ENCODE measurements at places on chromosomes 6 and 20. TPM values are rescaled to one million over a fixed set of nuclear protein-coding genes. Genes with fewer than 3 reads are reported as not detected.
A peak's percentile ranks its signal among the peaks of the same experiment; 100 is the strongest.

DNA sequence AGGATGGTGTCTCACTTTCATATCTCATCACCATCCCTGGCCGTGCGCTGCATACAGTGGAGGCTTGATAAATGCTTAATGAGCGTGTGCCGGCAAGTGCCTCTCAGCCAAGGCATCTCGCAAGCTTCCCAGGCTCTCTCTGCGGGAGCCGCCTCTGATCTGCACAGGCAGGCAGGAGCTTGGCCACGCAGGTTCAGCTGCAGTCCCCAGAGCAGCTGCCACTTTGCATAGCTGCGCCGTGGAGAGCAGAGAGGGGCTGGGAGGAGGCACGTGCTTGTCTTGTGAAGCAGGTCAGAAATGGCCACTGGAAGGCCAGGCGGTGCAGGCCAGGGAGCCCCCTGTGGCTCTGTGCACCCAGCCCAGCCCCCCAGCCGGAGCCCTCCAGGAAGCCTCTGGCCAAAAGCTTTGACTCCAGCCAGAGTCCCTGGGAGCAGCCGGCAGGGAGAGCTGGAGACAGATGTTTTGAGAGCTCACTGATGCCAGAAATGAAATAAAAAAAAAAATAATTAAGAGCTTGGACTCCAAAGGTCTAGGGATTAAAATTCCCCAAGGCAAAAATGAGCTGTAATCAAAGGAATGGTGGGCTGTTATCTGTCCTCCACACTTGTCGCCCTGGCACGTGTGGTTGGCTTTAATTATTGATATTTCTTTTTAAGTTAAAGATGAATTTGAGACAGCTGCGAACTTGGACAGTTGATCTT lies 377.0 kb downstream of the CDH4 start:
- DNase-seq: no peak

- DNase-seq: no peak
These were observed 3.4 kb downstream of the PTPRT start for GRCh38 chr20:43186312-43186711.

DNA sequence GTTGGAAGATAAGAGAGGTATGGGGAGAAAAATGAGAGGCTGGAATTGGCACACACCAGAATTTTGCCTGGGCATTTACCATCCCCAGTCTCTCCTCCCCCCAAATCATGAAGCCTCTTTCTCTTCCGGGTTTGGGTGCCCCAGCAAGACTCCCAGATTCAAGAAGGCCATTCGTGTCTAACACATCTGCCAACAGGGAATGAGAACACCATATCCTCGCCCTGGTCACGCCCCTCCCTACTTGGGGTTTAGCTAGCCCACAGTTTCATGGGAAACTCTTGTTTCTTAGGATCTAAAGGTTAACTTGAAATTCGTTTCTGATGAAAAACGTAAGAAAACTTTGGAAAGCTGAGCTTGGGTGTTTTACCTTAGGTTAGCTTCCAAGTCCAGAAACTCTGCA lies 105.5 kb upstream of the TMEM170B start:
- no peak for DNase-seq

DNA sequence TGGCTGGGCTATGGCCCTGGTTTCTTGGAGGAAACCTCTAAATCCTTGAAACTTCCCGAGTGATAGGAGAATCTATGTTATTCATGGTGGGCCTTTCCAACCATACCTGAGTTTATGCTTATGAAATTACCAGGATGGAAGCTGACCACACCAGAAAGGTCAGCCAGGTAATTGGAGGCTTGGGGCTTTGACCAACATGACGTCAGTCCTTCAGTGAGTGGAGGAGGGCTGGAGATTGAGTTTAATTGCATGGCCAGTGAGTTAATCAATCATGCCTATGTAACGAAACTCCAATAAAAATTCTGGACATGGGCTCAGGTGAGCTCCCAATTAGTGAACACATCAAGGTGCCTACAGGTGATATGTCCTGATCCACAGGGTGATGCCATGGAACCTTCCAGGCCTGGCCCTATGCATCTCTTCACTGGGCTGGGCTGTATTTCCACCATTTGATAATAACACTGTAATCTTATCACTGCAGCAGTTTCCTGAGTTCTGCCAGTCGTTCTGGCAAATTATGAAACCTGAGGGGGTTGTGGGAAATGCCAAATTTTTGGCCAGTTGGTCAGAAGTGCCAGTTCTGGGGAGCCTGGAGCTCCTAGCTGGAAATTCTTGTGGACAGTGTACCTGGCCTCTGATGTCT lies 106.5 kb downstream of the CDH26 start:
- peak; percentile 2 for DNase-seq

GRCh38 chr6:129029778-129030177 lies 146.8 kb downstream of the LAMA2 start:
- DNase-seq: no peak

Gene RIMS4
- 16.3 TPM for total RNA-seq

Gene RNF39
- 0.26 TPM for total RNA-seq

- no peak for DNase-seq
These were observed 96.6 kb downstream of the EPB41L2 start for GRCh38 chr6:130966344-130966980.

Gene NFKBIE
- total RNA-seq: 12.1 TPM

Gene AGPAT4
- total RNA-seq: 19.5 TPM

DNA sequence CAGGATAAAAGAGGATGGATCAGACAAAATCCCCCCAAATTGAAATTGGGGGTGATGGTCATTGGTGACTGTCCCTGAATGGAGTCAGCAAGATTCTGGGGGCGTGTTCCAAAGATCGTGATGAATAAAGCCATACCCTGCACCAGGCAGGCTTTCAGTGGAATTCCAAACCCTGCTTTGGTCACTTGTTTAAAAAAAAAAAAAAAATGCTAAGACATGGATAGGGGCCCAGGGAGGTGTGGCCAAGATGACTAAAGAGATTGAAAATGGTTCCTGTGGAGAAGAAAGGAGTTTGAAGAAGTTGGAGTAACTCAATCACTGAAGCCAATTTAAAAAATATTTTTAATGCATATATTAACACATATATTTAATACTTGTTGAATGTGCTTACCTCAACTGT lies 161.4 kb upstream of the KCNG1 start:
- DNase-seq: no peak

- no peak for DNase-seq
These were observed 497 bp downstream of the ACSS1 start for GRCh38 chr20:25057234-25058050.

DNA sequence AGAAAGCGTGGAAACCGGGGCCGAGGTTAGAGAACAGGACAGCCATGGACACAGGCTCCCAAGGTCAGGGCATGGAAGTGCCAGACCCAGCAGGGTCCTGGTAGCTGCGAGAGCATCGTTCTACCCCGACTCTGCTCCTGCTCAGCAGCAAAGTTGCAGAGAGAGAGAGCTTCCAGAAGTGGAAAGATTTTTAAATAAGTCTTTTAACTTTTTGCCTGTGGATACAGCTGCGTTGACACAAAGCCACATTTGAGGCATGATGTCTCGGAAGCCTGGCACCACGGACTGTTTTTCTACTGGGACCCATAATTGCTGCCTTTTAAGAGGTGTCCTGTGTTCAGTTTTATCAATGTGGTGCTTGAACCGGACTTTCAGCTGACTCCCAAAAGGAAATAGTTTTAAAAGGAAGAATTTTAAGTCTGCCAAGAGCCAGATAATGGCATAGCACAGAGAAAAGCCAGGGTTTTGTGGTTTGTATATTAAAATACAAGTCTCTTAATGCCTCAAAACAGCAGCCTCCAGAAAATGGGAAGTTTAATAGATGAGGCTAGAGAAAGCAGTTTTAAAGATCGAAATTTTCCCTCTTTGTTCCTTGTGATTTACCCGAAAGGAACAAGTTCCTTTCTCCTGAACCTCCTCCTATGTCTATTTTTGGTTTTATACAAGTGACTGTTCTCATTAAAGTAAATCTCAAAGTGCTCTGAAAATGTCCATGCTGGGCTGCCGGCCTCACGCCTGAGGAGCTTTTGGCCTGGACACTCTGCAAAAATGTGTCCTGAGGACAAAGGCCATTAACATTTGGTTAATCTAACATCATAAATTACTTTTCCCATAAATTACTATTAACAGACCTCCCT lies 91.5 kb downstream of the RIN2 start:
- no peak for DNase-seq

- no peak for DNase-seq
These were observed 38.6 kb downstream of the HEBP2 start for GRCh38 chr6:138442663-138443062.

DNA sequence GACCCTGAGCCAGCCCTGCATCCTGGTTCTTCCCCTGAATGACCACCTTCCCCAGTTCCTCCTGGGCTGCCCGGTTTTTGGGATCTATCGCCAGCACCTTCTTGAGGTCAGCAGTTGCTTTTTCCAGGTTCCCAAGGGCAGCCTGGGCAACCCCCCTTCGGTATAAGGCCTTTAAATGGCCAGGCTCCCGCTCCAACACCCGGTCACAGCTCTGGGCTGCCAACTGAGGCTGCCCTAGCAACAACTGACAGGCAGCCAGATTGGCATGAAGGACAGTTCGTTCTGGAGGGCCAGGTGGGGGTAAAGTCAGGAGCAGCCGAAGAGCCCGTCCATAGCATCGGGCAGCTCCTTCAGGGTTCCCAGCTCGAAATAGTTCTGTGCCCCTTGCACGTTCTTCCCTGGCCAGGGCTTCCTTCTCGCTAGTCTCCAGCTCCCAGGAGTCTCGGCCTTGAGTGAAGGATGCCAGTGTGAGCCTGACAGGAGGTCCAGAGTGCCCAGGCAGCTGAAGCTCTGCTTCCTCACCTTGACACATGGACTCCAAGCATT lies 778 bp upstream of the ATF6B start:
- no peak for DNase-seq

- no peak for DNase-seq
These were observed 25.1 kb downstream of the FKBP5 start for GRCh38 chr6:35663447-35664235.

GRCh38 chr20:53935344-53936084 lies 134.9 kb downstream of the BCAS1 start:
- DNase-seq: no peak

DNA sequence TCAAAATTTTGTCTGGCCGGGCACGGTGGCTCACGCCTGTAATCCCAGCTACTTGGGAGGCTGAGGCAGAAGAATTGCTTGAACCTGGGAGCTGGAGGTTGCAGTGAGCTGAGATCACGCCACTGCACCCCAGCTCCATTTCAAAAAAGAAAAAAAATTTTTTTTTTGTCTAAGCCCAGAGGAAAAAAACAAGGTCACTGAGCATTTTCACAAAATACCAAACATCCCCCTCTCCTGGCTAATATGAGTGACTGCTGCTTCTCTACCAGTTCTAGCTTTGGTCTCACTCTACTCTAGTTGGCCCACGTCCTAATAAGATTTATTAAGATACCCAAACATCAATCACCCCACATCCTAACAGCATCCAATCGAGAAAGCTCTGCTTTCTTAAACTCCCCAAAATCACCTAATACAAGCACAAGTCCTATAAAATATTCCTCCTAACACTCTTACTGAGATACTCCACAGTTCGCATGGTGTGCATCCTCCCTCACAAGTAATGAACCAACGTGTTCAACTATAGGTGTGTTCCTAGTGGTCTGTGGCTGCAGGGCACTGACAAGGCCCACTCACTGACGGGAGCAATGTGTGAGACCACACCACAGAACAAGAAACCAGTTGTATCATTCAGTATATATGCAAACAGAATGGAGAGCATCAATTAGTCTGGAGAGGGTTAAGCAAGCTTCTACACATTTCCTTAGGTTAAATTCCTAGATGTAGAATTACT lies 64.2 kb downstream of the FKBP5 start:
- DNase-seq: no peak

DNA sequence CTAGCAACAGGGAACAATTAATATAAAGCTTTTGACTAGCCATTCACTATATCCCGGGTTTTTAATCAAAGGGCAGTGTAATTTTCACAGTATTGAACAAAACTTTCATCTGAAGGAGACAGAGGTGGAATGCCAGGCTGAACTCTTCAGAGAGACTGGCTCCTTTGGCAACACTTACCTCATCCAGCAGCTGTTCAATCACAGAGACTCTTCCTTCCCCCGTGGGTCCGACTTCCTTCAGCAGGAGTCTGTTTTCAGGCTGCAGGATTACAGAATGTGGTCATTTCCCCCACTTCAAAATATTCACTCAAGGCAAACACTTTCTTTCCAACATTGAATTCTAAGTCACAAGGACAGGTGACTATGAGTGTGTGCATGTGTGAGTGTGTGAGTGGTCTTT lies 76.6 kb downstream of the DZANK1 start:
- DNase-seq: no peak

Gene TXLNB
- total RNA-seq: not detected

GRCh38 chr20:19070026-19070425 lies 142.4 kb upstream of the SLC24A3 start:
- DNase-seq: no peak

Data from H9 (cell line).